ENCODE measurements at places on chromosomes 13 and 19. TPM values are rescaled to one million over a fixed set of nuclear protein-coding genes. Genes with fewer than 3 reads are reported as not detected.

DNA sequence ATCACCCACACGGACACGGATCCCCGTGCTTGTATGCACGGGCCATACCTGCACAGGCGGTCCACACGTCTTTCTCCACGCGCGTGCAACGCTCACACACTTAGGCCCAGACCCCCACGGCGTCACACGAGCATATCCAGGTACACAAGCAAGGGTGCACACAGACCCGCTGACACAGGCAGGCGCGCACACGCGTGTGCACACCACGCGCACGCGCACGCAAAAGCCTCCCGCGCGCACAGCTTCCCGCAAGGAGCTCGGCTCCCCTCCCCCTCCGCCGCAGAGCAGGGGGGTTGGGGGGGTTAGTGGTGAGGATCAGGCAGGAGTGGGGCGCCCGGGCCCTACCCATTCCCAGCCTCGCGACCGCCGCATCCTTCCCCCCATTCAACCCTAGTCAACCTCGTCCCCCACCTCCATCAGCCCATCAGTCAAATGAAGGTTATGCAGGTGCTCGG is 407 bp downstream of the RAB3A start:
- peak; percentile 54 for DNase-seq

GRCh38 chr13:114063545-114064449 is 68.6 kb downstream of the RASA3 start:
- no peak for DNase-seq

- no peak for DNase-seq
These were observed 18.6 kb downstream of the GJA3 start for GRCh38 chr13:20142023-20142926.

DNA sequence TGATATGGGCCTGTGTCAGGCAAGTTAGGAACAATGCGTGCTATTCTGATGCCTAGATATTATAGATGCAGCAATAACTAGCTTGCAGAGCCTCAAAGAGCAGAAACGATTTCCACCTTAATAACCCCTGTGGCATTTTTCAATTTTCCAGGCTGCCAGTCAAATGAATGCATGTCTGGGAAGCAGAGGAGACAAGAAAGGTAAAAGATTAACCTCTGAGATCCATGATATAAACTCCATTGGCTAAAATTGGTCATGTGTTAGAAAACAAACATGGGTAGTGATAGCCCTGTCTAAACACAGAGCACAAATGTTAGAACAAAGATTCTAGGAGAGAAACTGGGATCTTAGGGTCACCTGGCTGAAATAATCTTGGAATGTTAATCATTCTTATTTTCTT is 811.1 kb downstream of the DIAPH3 start:
- DNase-seq: no peak

ZNF728 gene
- total RNA-seq: not detected

ATXN8OS gene
- not detected for total RNA-seq

APOC4 gene
- not detected for total RNA-seq

USHBP1 gene
- total RNA-seq: not detected

Measured in A673 (cell line).